ENCODE measurements at places on chromosomes 3 and 15.

- no peak for DNase-seq
Measured at GRCh38 chr3:170865209-170866094, 4.5 kb downstream of the RPL22L1 start.

DNA sequence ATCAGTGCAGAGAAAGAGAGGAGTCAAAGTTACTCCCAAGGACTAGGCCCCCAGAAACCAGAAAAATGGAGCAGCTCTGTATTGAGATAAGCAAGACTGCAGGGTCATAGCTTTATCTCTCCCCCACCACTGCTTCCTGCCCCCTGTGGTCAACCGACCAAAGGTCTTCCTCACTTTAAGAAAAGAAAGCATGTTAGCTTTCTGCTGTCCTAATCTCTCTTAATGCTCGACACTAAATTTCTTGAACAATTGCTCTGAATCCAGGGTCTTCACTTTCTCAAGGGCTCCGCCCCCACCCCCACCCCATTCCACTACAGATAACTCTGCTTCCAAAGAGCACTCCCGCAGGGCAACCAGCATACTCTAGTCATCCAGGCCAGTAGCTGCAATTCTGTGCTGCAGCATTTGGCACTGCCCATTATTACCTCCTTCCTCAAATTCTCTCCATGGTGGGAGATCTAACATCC is 31.9 kb downstream of the TNIK start:
- no peak for DNase-seq

DNA sequence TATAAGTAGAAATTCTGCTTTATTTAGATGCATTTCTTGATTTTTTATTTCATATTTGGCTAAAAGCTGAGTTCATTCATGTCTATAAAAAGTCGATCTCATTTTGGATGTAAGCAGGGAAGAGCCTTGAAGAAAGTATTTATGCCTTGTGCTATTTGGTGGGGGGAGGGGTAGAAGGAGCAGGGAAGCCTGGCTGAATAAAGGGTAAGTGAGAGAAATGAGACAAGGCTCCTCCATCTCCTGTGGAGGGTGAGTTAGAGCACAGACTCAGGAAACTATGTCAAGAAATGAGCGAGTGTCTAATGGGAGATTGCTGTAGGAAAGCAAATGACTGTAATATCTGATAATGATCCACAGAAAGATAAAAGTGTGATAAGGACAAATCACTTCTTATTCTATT is 121.8 kb upstream of the ATP11B start:
- no peak for DNase-seq

DNA sequence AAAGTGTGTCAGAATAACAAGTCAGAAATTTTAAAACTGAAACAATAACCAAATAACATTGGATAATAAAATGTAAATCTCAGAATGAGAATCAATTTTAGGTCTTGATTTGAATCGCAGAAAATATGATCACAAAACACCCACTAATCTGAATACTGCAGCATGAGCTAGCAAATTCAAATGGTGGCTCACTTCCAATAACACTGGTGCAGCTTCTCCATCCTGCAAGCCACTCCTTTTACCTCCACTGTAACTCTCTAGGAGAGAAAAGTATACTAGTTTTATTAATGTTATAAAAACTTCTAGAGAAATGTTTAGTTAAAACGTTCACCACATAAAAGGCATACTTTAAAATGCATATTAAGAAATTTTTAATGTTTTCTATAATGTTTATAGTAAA is 30.4 kb downstream of the UBE3A start:
- no peak for DNase-seq

DNA sequence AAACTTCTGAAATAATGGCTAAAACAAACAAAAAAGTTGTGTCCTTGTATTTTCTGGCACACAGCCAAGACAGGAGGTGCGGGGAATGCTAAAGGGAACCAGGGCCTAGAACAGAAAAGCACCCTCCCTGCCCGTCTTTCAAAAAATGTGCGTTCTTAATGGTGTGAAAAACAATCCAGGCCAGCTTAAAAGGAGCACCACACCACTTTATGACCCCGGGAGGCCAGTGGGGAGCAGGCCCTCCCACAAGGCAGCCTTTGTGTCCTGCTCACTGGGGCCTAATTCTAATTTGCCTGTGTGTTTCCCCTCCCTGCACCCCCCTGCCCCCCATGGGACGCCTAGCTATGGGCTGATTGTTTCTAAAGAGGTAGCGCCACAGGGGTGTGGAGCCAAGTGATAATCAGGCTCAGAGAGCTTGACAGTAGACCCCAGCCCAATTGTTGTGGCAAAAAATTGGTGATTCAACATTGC is 181.4 kb downstream of the GREM1 start:
- DNase-seq, result peak; percentile 50

DNA sequence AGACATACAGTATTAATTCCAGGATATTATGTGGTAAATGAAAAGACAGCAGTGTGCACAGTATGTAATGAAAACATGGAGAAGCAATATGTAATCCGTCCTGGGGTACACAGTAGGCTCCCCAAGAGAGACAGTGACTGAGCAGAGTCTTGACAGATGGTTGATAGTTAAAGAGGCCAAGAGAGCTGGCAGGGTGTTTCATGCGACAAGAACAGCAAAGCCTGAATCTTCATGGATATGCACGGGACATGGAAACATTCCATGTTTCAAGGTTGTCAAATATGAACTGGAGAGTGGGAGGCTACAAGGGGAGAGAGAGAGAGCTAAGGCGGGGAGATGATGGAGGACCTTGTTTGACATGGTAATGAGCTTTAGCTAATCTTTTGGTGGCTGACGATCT is 338.4 kb downstream of the IL5RA start:
- DNase-seq, result no peak

Measured in germinal center (tissue), 1 donor.